Coronary artery (tissue), 2 donors: ENCODE measurements at places on chromosomes 3 and 15.

GRCh38 chr15:39869254-39869653, 50.8 kb downstream of the GPR176 start:
- no peak for DNase-seq

DNA sequence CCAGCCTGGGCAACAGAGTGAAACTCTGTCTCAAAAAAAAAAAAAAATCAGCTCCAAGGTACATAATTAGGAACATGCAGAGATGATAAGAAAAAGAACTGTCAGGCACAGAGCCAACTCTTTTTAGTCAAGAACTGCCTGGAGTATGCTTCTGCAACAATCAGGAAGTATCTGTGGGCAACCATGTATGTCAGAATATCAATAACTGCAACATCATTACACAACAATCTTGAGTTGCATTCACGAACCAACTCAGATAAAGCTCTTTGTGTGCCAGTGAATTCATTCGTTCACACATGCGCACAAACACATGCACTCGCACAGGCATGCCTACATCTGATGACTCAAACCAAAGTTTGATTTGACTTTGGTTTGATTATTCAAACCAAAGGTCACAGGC, 32.1 kb downstream of the EFHB start:
- DNase-seq: no peak

GRCh38 chr3:8658306-8659212, 14.0 kb upstream of the SSUH2 start:
- peak; percentile 91 for DNase-seq

DNA sequence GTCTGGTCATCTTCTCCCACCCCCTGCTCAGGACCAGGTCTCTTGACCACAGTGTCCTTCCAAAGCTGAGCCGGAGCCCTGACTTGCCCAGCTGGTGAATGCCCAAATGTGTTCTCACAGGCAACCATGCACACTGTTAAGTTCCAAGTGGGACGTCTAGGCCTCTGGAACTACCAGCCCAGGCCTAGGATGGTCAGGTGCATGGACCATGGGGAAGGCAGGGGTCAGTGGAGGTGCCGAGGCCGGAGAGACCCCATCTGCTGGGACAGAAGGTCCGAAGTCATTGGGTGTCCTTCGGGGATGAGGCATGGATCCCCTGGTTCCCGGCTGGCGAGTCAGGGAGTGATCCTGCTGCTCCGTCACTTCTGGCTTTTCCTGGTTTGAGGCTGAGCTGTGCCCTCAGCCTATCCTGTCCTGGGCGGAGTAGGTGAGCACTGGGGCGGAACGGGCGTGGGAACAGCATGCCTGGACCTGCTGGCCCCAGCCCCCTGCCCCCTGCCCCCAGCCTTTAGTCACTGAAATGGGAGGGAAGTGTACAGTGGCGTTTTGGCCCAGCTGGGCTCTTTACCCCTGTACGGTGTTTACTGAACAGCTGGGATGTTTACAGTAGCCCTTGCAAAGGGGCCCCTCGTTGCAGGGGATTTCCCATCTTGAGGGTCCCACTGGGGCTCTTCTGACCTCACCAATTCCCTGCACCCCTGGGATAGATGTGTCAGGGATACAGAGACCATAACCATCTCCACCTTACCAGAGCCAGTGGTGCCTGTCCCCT, 12.1 kb downstream of the SEMA3F start:
- no peak for DNase-seq

GRCh38 chr3:178480795-178481194, 55.4 kb upstream of the KCNMB2 start:
- no peak for DNase-seq

GRCh38 chr15:55555089-55555488, 33.1 kb downstream of the PYGO1 start:
- DNase-seq: no peak

DNA sequence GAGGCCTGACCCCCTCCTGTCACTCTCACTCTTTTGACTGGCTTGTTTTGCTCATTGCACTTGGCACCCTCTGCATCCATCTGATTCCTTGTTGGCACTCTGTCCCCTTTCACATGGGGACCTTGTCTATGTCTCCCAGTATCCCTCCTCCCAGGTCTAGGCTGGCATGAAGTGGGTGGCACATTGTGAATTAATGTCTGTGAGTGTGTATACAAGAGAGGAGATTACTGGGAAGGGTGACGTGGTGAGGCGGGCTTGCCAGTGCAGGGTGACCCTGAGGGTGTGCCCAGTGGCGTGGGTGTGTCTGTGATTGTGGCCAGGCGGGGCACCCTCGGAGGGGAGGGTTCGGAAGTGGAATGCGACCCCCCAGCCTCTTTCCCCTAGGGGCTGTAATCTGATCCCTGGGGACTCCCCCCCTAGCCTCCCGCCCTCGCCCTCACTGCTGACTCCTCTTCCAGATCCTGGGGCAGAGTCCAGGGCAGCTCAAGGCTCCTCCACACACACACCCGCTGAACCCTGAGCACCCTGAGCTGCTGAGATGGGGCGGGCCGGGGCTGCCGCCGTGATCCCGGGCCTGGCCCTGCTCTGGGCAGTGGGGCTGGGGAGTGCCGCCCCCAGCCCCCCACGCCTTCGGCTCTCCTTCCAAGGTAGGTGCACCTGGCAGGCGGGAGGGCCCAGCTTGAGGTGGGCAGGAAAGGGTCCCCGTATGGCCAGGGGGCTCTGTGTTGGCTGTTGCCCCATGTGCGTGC, at the start of gene SEMA3B:
TSS of gene SEMA3B (plus strand) at position 445 of the 749 bp plus-strand sequence. CDS start at position 539, 94 bp downstream.
- DNase-seq: peak; percentile 90
